Caki2 (cell line): ENCODE measurements at places on chromosomes 7 and 10. TPM values are rescaled to one million over a fixed set of nuclear protein-coding genes. Genes with fewer than 3 reads are reported as not detected.

ANXA8 gene
- 0.68 and 0.72 TPM in 2 replicates for total RNA-seq

GAD2 gene
- not detected in 2 replicates for total RNA-seq

FRMPD2 gene
- 0.91 and 1.2 TPM in 2 replicates for total RNA-seq

MYPN gene
- total RNA-seq = 0.64 TPM in 1 of 2 replicates, not detected in the other

ARHGAP22 gene
- 3.5 and 14.8 TPM in 2 replicates for total RNA-seq

CABCOCO1 gene
- 0.24 and 1.6 TPM in 2 replicates for total RNA-seq

SIRT1 gene
- total RNA-seq = 6.6 and 7.7 TPM in 2 replicates

MINDY4 gene
- total RNA-seq = 3.6 and 4.0 TPM in 2 replicates

SPDYE5 gene
- not detected in 2 replicates for total RNA-seq
